HS-5 (cell line): ENCODE measurements at places on chromosomes 5 and 9.

DNA sequence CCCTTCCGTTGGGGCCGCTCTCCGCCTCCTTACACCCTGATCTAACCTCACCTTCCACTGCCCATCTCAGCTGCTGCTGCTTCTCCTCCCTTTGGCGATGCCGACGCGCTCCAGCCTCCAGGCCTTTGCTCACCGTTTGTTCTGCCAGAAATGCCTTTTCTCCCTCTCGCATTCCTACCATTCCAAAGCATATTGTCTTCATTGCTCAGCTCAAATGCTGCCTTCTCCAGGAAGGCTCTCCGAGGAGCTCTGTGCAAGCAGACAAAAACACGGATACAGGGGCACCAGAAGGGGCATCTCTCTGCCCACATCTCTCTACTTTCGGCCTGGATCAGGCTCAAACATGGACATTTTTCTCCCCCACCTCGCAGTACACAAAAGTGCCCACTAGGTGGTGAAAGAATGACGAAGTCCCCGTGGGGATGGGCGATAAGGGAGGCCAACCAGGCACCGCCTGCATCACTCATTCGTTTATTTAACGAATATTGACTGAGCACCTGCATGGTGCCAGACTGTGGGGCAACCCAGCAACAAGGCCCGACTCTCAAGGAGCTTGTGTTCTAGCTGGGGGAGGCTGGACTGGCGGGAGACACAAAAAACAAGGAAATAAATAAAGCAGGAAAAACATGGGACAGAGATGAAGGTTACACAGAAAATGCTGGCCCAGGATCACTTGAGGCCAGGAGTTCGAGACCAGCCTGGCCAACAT, 7.3 kb upstream of the GRHPR start:
- peak; percentile 64 for DNase-seq

GRCh38 chr9:36828611-36829013, 205.5 kb downstream of the PAX5 start:
- no peak for DNase-seq

GRCh38 chr9:121227862-121228261, 26.2 kb upstream of the RAB14 start:
- no peak for DNase-seq

DNA sequence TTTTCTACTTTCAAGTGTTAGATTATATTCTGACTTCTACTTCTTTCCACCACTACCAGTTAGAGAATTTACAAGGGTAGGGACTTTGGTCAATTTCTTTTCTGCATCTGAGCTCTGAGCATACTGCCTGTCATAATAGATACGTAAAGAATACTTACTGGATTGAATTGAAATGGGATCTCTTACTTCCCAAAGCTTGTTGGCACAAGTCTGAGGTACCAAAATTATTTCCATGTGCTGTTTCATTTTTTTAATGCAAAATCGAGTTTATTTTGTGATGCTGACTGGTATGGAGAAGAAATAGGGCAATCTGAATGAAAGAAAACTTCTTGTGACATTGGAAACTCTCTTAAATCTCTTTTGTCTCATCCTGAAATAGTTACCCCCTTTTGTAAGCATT, 428.9 kb downstream of the SPATA31D1 start:
- no peak for DNase-seq

GRCh38 chr5:170144286-170145023, 38.8 kb downstream of the FOXI1 start:
- DNase-seq = no peak

DNA sequence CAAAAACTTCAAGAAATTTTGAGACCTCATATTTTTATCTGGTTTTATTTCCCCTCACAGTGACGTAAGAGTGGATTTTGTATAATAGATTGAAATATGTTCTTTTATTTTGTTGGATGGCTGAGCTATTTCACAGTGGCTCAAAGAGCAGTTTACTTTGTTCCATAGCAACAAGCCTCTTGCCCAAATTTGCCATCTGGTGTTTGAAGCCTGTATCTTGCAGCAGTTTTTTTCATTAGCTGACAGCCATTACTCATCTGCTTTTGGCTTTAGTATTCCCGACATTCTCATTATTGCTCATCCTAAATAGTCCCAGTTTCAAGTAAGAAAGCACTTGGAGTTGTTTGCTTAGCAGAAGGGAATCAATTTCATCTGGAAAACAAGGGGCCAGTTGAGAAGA, 36.3 kb downstream of the GDA start:
- DNase-seq = peak; percentile 31

- no peak for DNase-seq
These were observed 94.3 kb downstream of the TMEM167A start for GRCh38 chr5:82982846-82983245.

DNA sequence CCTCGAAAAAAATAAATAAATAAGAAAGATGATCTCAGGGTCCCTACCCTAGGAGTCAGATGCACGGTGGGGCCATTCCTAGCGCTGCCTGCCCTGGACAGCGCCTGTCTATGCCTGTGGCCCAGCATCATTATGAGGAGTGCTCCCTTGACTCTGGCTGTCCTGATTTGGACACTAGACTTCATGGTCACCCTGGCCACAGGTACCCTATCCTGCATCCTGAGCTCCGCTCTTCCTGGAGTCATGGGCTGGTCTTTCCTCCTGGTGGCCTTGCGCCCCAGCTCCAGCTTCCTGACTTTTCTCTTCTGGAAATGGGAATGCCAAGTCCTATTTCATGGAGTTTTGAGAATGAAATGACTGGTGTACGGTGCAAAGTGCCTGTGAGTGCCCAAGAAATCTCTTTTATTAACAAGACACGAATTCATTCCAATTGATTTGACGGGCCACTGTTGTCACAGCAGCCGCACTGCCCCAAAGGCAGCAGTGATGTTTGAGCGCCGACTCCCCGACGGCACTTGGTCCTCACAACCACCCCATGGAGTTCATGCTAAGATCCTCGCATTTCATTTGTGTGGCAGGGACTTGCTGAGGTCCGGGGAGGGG, 564 bp upstream of the AIF1L start:
- no peak for DNase-seq

DNA sequence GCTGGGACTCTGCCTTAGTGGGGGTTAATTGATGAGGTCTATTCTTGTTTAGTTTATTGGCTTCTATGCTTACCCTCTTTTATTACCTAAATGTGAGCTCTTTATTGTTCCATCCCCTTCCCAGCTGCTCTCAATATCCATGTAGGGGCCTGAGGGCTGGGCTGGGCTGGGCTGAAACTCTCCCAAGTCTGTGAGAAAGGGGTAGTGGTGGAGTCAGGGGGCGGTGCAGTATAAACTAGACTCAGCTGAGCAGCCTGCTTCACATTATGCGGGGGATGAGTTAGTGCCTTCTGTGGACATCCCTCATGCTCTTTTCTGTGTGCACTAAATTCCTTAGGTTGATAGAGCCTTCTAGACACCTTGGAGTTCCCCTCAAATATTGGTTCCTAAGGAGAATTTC, 451.8 kb upstream of the PTGER4 start:
- no peak for DNase-seq

GRCh38 chr9:107273634-107274033, 9.4 kb upstream of the RAD23B start:
- DNase-seq = no peak

- DNase-seq = no peak
These were observed 364.9 kb upstream of the IRX2 start for GRCh38 chr5:3116366-3116765.

DNA sequence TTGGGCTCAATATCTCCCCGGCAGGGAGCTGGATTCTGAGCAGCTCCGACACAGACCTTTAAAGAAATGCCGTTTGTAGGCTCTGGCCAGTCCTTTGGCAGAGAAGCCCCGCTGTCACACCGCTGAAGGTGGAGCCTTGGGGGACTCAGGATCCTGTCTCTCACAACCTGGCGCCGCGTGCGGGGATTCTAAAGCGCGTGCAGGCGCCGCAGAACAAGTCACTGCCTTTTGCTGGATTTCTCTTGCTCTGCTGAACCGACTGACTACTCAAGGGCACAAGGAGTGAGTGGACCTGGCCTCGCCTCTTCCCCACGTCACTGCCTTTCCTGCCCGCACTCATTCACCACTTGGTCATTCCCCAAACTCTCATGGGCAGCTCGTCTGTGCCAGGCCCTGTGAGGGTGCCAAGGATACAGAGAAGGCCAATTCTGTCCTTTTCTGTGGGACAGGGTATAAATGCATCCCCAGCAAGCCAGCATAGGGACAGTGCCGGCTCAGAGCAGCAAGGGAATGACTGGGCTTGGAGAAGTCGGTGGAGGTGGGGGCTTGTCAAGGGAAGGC, 69.3 kb downstream of the CRB2 start:
- no peak for DNase-seq

DNA sequence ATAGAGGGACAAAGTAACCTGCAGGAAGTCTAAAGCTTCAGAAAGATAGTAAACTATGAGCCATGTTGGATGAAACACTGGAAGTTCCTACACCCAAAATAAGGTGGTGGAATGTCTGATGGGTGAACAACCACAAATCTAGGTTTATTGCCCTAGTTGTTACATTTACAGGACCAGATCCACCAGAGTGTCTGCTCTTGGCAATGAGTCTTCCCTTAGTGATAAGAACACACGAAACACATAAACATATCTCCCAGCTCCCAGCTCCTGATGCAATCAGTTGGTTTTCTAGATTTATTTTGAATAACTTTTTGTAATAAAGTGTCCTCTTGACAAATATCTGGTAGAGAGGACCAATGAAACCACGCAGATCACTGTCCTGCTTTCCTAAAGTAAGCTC, 329.7 kb upstream of the WWC1 start:
- DNase-seq = no peak

- DNase-seq = no peak
These were observed 184.5 kb downstream of the PDZD2 start for GRCh38 chr5:31823472-31823871.

GRCh38 chr9:33161011-33161588, 6.0 kb downstream of the B4GALT1 start:
- DNase-seq = peak; percentile 91

- DNase-seq = no peak
These were observed 117.0 kb upstream of the BOD1 start for GRCh38 chr5:173733425-173733824.

- DNase-seq = no peak
These were observed 6.2 kb downstream of the FRMPD1 start for GRCh38 chr9:37656936-37657335.

- DNase-seq = no peak
These were observed 157.1 kb downstream of the OLFM1 start for GRCh38 chr9:135244271-135245221.

DNA sequence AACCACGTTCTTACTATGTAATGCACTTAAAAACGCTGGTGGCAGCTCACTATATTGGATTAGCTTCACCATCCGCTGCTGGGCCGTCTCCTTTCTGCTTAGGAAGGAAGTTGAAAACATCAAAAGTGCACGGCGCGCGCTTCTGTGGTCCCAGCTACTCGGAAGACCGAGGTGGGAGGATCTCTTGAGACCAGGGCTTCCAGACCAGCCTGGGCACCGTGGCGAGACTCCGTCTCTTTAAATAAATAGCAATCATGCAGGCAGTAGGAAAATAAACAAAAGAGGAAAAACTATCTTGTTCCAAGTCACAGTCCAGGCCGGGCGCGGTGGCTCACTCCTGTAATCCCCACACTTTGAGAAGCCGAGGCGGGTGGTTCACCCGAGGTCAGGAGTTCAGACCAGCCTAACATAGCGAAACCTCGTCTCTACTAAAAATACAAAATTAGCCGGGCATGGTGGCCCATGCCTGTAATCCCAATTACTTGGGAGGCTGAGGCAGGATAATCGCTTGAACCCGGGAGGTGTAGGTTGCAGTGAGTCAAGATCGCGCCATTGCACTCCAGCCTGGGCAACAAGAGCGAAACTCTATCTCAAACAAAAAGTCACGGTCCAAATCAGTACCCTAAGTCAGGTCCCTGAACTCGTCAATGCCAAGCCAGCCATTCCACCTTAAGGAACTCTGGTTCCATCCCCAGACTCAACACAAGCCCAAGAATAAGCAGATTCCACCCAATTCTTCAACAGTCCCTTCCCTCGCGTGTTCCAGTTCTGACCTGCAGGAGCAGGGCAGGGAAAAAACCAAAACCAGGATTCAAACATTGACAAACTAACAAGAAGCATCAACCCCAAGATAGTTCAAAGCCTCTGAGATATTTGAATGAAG, 1.0 kb upstream of the GOLGA1 start:
- DNase-seq = no peak

DNA sequence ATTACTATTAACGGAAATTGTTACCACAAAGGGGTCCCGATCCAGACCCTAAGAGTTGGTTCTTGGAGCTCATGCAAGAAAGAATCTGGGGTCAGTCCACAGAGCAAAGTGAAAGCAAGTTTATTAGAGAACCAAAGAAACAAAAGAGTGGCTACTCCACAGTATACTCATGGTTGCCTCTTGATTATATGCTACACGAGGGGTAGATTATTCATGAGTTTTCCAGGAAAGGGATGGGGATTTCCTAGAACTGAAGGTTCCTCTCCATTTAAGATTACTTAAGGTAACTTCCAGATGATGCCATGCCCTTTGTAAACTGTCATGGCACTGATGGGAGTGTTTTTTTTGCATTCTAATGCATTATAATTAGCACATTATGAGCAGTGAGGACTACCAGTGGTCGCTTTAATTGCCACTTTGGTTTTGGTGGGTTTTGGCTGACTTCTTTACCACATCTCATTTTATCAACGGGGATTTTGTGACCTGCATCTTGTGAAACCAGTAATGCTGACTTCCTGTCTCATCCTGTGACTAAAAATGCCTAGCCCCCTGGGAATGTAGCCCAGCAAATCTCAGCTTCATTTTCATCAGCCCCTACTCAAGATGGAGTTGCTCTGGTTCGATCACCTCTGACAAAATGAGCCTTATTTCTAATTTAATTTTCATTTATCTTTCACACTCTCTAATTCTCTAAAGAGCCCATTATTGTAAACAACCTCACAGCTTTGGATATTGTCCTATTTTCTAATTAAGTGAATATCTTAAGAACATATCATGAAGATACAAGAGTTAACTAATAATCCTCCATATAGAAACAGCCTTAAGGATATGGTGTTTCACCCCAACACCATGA, 336.3 kb downstream of the RASEF start:
- no peak for DNase-seq

- DNase-seq = no peak
These were observed 113.1 kb downstream of the KDM4C start for GRCh38 chr9:6870650-6871477.

DNA sequence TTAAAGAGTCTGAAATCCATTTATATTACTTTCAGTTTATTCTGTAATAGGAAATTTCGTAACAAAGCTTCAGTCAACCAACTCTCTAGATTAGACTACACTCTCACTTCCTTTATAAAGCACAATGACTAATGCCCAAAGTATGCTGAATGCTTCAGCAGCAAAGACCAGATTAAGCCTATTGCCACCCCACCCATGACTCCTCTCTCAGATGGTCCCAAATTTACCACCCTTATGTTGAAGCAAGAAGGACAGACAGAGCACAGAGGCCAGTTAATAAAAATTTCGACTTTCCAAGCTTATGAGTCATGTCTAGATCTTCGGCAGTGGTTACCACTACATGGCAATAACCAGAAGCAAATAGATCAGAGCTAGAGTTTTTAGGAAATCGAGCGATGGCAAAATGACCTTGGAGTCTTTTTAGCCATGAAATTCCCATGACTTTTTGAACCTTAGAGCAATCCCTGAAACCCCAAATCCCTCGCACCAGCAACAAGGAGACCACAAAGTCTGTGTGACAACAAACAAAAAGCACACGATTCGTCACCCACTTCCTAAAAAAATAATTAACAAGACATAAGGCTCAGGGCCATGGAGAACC, 287.8 kb upstream of the RASA1 start:
- DNase-seq = peak; percentile 90
